BJ (cell line): ENCODE measurements at places on chromosomes 2 and 18.

- no peak for DNase-seq
These were observed 64.0 kb upstream of the PMAIP1 start for GRCh38 chr18:59835605-59836379.

- DNase-seq = no peak
These were observed 36.6 kb downstream of the CYP1B1 start for GRCh38 chr2:38039121-38039910.

DNA sequence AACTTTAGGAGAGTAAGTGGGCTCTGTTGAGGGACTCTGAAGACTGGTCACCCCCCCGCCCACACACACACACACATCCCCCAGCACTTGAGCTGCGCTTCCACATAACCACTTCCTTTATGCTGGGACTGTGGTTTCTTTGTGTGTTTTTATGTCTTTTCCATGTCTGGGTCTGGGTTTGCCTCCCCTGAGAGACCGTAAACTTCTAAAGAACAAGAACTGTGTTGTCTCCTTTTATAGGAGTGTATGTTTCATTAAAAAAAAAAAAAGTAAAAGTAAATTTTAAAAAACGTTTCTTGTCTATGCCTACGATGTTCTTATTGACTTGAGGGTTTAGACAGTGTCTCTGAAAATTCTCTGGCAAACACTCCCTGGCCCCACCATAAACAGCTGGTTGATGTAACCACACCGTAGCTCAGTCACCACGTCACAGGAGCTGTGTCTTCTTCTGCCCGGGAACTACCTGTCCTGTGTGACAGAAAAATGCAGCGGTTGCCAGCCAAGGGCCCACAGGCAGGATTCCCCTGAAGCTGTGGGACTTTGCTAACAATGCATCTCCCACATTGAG lies 68.0 kb downstream of the KLHL29 start:
- DNase-seq = no peak

DNA sequence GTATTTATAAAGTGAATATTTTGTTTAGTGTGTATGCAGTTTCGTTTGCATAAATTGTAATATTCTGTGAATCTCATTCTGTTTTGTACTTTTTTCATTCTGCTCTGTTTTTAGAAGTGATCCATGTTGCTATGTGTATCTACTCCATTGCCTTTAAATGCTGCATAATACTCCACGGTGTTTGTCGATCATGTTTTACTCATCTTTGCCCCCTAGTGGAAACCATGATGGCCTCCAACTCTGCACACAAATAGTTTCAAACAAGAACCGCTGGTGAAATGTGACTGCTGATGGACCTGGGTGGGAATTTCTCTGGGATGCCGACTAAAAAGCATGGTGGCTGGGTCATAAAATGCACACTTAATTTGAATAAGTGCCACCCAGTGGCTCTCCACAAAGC lies 32.0 kb upstream of the SKOR2 start:
- no peak for DNase-seq

GRCh38 chr2:43233218-43234212 lies 7.1 kb upstream of the ZFP36L2 start:
- DNase-seq = no peak

DNA sequence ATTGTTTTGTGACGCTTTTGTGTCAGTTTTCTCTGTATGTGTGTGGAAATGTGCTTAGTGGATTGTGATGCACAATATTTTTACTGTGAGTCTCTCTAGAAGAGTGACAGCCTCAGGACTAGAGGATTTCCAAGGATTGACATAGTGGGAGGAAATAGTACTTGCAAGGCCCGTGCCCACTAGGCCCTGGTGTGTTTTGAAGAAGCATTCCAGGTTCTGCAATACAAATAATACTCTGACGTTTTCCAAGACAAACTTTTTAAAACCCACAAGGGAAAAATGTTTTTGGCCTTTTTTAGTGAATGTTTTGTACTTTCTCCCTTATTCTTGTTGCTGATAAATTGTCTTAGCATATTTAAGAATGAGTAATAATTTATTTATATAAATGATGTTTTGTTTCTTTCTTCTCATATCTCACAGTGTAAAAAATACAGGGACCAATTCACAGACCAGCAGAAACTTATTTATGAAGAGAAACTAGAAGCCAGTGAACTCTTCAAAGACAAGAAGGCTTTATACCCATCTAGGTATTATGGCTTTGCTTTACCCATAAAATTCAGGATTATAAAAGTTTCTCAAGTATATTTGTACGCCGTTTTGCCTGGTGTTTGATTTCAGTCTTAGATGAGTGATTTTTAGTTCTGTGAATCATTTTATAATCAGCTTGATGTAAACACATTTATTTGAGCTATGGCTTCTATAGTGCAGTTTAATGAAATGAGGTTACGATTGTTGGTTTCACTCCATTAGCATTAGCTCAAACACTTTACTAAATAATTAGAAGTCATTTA lies 165.6 kb downstream of the MYO1B start:
- no peak for DNase-seq

DNA sequence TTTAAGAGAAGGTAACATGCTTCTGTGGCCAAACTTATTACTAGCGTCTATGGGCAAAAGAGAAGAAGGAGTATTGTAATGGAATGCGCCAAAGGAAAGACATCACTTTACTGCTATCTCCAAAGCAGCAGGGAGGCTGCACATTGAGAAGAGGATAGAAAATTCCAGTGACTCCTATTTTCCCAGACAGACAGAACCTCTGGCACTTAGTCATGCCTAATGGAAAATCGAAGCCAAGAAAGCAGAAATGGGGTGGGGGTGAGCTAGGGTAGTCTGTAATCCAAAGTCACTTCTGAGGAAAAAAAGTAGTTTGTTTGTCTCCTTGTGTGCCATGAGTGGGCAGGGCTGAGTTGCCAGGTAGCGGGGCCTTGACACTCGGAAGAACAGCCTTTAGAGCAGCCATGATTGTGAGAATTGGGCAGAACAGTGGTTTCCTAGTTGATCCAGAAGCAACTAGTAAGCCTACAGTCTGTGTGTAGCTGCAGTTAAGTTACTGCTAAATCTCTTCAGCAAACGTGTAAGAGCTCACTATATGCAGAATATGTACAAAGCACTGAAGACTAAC lies 79.4 kb upstream of the FOSL2 start:
- DNase-seq = no peak

GRCh38 chr2:126656431-126657147 lies 631 bp downstream of the GYPC start:
- DNase-seq = no peak
